ENCODE measurements at places on chromosomes 6 and 20.

GRCh38 chr6:9783567-9783966, 631.3 kb downstream of the TFAP2A start:
- DNase-seq, result no peak

GRCh38 chr20:21522481-21523280, 8.8 kb upstream of the NKX2-2 start:
- DNase-seq, result no peak

GRCh38 chr20:33373735-33374605, 27.3 kb downstream of the CDK5RAP1 start:
- DNase-seq, result no peak

GRCh38 chr20:59161721-59162120, 1.9 kb upstream of the ZNF831 start:
- peak; percentile 23 for DNase-seq

DNA sequence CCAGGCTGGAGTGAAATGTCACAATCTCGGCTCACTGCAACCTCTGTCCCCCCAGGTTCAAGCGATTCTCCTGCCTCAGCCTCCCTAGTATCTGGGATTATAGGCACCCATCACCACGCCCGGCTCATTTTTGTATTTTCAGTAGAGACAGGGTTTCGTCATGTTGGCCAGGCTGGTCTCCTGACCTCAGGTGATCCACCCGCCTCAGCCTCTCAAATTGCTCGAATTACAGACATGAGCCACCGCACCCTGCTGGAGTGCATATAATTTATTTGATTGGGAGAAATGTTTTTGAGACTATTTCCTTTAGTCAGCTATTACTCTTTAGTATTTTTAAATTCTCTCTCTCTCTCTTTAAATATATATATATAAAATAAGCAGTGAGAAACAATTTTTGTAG, 29.8 kb downstream of the FAM83B start:
- DNase-seq, result no peak

- DNase-seq, result peak; percentile 56
These were observed 26.2 kb downstream of the PLN start for GRCh38 chr6:118574051-118574865.

- no peak for DNase-seq
These were observed 92.3 kb upstream of the HCRTR2 start for GRCh38 chr6:55082021-55082420.

DNA sequence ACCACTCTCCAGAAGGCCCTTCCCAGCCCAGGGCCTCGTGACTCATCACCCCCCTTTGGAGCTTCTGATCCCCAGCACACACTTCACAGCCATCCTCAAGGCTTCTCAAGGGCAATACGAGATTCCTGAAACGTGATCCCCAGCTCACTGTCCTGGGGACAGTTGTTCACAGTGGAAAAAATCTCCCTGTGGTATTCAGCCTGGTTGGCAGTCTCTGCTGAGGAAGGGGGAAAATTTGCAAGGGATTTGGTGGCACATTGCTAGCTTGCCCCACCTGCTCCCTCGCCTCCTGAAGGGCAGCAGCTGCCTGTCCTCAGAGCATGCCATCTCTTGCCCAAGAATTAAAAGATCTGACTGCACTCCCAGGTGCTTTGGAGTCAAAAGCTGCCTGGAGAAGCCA, 20.7 kb upstream of the PKHD1 start:
- DNase-seq, result no peak

- no peak for DNase-seq
These were observed 116.5 kb upstream of the BMP2 start for GRCh38 chr20:6651016-6651415.

- DNase-seq, result no peak
These were observed 18.1 kb upstream of the CALHM6 start for GRCh38 chr6:116443105-116443504.

GRCh38 chr6:31920811-31921210, 6.7 kb upstream of the C2 start:
- DNase-seq, result no peak

DNA sequence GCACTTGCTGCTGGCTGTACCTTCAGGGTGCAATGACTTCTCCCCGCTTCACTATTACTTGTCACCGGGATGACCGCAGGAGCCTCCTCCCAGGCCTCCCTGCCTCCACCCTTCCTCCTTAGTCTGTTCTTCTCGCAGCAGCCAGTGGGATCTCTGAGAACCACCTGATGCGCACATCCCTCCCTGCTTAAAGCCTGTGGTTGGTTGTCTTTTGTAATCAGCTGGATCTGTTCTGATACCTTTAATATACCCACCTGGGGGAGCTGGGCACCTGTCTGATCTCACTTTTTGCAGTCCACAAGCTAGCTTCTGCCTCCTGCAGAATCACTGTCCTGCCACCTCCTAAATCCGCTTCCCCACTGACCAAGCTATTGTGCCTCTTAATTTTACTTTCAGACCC, 34.6 kb downstream of the TOX2 start:
- no peak for DNase-seq

DNA sequence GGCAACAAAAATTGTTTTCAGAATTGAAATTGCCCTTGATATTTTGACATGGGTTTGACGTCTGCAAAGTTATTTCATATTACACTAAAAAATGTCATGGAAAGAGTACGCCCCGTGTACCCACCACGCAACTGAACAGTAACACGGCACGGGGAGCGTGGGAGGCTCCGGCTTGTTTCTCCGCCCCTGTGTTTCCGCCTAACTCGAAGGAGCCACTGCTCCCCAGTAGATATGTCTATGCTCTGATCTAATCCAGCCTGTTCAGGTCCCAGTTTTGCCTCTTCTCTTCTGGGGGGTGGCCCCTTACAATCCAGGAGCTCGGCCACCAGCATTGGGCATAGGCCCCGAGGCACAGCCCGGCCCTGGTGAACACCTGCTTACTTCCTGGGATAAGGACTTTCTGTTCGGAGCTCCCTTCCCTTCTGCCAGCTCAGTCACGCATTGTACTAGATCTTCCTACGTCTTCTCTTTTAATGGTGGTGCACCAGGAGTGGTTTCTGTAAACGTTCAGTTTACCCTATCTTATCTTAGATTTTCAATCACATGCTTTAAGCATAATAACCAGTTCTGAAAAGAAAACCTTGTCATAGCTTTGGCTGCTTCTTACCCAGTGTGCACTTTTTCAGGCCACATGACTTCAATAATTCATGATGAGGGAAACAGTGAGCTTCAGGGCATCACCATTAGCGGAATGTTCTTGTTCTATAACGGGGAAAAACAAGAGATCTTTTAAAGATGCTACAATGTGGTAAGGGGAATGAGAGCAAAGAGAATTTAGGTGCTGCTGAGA, 43.9 kb upstream of the EXOC2 start:
- DNase-seq, result no peak

Data from KBM-7 (cell line).